ENCODE measurements at places on chromosomes 5 and 9.

DNA sequence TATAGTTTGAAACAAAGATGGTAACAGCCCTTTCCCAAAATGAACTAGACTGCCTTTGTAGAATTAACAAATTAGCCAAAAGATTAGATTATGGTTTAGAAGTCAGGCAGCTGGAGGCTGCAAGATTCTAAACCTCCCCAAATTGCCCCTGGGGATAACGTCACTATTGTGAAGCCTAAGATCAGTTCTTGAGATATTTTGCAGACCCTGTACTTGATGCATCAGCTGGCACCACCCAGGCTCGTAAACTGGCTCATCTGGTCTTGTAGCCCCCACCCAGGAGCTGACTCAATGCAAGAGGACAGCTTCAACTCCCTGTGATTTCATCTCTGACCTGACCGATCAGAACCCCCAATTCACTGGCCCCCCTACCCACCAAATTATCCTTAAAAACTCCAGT, 4.2 kb upstream of the SOWAHA start:
- no peak for DNase-seq

GRCh38 chr5:96113170-96113939, 151.7 kb upstream of the ELL2 start:
- no peak for DNase-seq

DNA sequence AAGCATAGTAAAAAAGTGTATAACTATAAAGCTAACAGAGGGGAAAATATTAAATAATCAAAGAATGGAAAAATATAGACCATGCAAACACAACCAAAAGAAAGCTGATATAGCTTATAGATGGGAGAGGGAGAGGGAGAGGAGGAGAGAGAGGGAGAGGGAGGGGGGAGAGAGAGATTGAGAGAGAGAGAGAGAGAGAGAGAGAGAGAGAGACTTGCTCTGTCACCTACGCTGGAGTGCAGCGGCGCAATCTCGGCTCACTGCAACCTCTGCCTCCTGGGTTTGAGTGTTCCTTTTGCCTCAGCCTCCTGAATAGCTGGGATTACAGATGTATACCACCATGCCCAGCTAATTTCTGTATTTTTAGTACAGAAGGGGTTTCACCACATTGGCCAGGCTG, 110.6 kb downstream of the RAPGEF6 start:
- DNase-seq: no peak

- no peak for DNase-seq
Observed at GRCh38 chr5:50606179-50606578, 60.3 kb upstream of the PARP8 start.

GRCh38 chr9:121944711-121945191, 148.4 kb downstream of the TTLL11 start:
- DNase-seq: no peak

- DNase-seq: no peak
Observed at GRCh38 chr5:171669571-171669970, 116.0 kb upstream of the SMIM23 start.

GRCh38 chr9:1248743-1249142, 198.6 kb downstream of the DMRT2 start:
- DNase-seq: no peak

DNA sequence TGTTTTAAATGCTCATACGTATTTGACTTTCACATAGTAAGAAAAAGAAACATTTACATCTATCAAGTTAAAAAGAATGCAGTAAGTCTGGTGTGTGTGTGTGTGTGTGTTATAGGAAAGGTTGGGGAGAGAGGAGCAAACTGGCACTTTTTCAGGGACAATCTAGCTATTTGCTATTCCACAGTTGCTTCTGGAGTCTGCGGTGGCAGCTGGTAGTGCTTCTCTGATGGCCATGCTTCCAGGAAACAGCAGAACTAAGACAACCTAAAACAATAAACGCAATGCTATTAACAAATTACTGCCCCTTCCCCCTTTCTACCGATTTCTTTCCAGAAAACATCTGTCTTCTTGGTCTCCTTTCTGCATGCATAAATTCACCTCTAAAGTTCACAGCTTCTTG, 70.0 kb upstream of the CDH10 start:
- no peak for DNase-seq

DNA sequence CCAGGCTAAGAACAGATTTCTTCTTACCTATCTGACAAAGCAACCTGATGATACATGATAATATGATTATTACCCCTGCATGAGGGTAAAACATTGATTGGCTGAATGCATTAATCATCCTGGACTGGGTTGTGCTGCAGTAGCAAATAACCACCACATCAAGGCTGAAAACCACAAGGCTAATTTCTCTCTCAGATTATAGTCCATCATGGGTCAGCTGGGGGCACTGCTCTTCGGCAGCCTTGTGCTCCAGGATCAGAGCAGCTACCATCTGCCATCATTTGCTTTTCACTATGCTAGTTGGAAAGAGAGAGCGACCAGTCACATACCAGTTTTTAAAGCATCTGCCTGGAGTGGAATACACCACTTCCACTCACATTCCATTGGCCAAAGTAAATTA, 383.5 kb downstream of the RASEF start:
- no peak for DNase-seq

DNA sequence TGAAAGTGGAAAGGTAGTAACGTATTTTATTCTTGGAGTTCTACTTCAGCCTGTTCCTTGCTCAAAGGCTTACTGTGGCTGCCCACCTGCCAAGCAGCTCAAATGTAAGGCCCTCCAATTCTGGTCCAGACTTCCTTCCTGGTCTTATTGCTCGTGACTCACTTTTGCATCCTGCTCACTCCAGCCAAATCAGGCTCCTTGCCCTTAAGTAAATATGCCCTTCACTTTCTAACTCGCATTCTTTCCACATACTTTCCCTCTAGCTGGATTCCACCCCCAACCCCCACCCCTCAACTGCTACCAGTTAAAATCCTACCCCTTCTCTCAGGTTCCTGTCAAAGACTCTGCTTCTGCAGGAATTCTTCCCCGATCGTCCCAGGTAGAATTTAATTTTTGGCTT, 96.6 kb downstream of the GALNT10 start:
- DNase-seq: no peak

- no peak for DNase-seq
Observed at GRCh38 chr5:77633709-77634108, 4.8 kb downstream of the OTP start.

DNA sequence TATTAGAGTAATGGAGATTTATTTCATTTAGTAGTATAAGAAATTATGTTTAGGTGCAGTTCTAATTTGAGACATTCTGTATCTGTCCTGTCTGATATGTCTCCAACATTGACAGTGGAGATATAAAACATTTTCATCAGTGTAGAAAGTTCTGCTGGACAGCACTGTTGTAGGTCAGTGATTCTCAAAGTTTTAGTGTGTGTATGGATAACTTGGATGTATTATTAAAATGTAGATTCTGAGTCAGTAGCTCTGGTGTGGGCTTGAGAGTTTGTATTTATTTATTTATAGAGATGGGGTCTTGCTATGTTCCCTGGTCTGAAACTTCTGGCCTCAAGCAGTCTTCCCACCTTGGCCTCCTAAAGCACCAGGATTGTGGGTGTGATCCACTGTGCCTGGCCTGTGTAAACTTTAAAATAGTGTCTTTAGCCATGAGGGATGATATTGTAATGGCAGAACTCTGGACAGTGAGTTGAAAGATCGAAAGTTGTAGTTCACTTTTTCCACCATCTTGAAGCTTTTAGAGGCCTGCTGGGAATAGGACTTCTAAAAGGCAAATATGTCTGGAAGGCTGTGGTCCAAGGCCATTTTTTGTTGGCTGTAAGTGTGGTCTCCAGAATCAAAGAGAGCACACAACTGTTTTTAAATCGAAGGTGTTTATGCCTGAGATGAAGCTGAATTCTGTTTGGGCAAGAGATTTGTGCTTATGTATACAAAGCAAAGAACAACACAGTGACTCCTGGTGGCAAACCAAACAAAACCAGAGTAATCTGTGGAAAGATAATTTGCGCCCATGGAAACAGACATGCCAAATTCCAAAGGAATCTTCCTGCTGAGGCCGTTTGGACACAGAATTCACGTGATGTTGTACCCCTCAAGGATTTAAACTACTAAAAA, 12.4 kb downstream of the UBAP1 start:
- DNase-seq: no peak
